SW480 (cell line): ENCODE measurements at places on chromosomes 16 and 17.

GRCh38 chr17:27339836-27340550, 46.1 kb downstream of the WSB1 start:
- peak; percentile 76 for DNase-seq

DNA sequence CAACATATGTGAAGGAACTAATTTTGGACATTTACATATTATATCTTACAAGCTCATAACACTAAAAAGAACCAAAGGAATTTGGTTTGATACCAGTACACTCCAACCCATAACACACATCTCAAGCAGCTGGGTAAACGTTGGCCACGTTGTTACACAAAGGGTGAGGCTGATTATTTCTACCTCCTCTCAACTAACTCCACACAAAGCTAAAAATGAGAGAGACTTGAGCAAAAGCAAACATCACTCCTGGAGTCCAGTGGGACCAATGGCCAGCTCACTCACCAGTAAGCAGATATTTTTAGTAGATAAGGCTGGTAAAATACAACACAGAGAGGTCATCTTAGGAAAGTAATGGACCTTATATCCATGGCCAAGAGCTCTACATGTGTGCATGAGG, 207.6 kb downstream of the MRTFB start:
- DNase-seq = no peak

DNA sequence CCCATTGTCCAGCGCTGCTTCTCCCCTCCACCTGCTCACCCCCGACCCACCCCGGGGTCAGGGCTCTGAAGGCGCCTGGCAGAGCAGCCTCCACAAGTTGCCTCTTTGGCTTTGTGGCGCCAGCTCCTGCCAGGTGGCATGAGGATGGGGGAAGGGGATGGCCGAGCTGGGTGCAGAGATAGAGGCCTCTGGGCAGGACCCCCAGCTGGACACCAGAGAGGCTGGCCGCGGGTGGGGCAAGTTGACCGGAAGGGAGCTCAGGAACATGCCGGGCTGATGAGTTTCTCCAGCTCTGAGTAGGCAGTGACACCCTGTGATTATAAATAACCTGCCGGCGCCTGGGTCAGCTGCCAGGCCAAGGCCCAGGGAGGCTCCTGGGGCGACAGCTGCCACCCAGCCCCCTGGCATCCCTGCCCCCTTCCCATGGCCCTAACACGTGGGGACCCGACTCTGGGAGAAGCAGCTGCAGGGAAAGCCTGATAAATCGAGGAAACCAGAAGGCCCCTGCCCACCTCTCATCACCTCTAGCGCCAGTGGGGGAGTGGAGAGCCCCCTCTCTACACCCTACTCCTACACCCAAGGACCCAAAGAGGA, 729 bp downstream of the P2RX5 start:
- DNase-seq = peak; percentile 31

DNA sequence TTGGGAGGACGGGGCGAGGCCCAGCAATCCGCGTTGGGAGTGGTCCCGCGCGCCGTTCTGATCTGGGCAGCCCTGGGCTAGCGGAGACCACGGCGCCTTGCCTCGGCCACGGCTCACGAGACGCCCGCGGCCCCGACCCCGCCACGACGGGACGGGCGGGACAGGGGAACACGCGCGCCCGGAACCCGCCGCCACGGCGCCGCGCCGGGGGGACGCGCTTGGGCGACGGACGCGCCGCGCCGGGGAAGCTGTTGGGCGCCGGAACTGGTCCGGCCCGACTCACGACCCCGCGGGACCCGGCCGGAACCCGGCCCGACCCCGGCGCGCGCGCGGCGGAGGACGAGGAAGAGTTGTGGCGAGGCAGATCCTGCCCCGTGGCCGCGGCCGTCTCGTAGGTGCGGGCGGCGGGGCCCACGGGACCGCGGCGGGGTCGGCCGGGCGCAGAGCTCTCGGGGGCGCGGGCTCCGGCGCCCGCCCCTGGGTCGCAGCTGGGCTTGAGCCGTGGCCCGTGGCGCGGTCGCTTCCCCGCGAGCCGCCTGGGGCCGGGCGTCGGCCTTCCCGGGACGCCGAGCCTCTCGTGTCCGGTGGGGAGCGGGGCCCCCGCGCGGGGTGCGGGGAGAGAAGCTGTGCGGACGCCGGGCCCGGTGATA, at the start of gene ACSF3:
ACSF3 (plus strand) TSS at position 251 of the 650 bp plus-strand sequence. CDS start 6,830 bp downstream, outside the sequence.
- peak; percentile 46 for DNase-seq

DNA sequence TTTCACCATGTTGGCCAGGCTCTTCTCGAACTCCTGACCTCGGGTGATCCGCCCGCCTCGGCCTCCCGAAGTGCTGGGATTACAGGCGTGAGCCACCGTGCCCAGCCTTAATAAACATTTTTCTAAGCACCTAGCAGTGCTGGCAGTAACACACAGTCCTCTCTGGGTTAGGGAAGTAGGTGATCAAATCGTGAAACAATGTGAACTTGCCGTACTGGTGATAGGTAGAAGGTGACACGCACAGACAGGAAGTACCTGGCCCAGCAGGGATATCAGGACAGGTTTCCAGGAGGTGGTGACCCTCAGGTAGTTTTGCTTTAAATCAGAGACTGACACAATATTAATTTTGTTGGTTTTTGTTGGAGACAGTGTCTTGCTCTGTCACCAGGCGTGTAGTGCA, 4.5 kb downstream of the PLD2 start:
- DNase-seq = no peak

DNA sequence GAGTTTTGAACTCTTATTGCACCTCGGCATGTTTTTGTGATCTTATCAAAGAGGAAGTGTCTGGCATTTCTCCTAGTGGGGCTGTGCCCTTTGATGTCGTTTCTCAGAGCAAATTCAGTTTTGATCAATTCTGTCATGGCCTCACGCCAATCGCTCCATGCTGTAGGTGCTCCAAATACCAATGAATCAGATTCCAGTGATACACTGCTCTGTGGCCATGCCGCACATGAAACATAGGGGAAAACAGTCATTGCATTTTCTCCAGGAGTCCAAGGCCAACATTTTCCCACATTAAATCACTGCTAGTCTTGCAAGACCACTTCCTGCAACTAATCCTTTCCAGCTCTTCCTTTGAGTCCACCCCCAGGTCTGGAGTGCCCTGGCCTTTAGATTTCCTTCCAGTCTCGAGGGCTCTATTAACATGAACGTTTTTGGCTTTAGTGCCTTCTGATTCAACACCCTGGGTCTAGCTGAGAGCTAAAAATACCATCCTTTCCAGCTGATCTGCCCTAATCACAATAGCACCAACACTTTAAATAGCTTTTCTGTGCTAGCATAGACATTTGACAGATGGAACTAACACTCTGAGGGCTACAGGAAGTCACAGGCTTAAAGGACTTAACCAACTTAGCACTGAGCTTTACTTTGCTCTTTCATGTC, 18.2 kb upstream of the RASL10B start:
- DNase-seq = peak; percentile 46

GRCh38 chr16:20122011-20122410, 48.3 kb upstream of the GPR139 start:
- no peak for DNase-seq

GRCh38 chr16:83928341-83929055, 24.5 kb upstream of the OSGIN1 start:
- DNase-seq = no peak

GRCh38 chr17:2995377-2995776, 68.0 kb downstream of the OR1D5 start:
- DNase-seq = no peak

- no peak for DNase-seq
Observed at GRCh38 chr17:31584438-31585279, 193.2 kb downstream of the RAB11FIP4 start.

DNA sequence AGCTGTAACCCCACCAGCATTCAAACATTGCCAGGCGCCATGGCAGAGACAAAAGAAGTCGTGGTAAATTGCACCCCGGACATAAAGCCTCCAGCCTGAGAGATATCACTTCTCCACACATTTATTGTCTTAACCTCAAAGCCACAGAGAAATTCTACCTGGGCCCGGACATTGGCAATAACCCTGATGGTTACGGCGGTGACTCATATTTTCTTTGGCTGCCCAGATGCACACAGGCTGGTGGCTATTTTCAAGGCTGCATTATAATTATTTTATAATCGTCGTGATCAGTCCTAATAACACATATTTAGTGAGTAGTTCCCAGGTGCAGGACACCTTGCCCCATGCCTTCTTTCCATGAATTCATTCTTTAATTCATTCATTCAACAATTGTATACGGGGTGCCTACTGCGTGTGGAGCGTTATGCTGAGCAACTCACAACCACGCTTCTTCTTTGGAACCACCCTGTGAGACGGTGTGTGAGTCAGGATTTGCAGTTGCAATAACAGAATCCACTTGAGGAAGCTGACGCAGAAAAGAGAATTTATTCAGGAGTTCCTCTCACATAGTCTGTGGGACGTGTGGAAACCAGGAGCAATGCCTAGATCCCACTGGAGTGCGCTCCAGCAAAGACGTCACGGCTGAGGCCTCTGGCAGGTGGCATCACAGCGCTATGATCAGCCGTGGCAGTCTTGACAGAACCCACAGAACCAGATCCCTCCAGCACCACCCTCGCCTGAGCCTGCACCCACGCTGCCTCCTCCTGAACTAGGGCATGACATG, 245.7 kb downstream of the FOXL1 start:
- DNase-seq = peak; percentile 64

DNA sequence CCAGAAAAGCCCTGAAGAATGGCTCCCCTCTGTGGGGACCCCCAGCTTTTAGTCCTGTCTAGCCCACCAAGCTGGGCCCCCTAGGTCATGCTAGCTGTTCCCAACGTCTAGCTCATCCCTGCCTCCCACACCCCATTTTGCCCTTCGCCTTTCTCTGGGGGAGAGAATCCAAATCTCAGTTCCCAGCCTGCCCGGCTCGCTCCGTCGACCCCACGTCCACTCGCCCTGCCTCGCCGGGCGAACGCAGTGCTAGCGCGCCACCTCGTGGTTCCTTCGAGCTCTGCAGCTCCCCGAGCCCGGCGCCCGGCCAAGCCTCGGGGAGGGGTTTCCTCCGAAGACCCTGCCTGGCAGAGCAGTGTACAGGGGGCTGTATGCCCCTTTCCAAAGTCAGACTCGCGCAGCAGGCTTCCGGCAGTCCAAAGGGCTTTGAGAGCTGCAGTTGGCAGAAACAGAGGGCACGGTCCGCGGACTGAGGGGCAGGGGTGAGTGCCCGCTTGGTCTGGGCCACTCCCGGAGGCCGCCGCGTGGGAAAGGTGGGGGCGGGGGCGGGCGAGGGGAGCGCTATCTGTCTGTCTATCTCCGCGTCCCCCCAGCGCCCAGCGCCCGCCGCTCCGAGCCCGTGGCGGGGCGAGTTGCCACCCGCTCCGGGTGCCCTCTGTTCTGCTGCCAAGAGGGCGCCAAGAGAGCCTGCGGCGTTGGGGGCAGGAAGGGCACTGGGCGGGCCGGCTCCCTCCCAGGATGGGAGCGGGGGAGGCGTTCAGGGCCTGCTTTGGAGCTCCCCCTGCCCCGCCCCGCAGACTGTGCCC, 1.7 kb upstream of the DLX3 start:
- DNase-seq = no peak

DNA sequence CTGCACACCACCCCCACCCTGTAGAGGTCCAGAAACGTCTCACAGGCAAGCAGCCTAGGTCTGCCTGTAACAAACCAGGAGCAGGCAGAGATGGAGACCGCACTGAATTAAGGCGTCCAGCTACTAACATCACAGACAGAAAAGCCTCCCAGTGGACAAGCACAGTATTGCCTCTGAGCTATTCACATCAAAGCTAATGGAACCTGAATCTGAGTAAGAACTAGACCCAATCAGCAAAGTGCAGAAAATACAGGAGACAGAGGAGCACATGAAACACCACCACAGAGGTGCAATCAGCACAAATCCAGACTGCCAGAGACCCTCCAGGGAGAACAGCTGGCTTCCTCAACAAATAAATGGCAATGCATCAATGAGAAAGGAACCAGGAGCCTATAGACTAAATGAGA, 22.2 kb upstream of the PEMT start:
- DNase-seq = peak; percentile 76

DNA sequence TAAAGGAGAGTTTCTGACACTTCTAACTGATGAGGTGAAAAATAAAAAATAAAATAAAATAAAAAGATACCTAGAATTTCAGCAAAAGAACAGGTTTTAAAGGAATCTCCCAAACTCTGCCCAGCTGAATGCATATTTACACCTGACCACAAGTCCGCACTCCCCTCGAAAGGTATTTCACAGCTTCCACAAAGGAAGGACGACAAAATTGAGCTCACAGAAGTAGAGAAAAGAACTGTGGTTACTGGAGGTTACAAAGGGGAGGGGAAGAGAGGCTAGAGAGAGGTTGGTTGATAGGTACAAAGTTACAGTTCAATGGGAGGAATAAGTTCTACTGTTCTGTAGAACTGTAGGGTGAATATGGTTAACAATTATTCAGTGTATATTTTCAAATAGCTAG, 5.0 kb downstream of the LITAF start:
- DNase-seq = no peak

- DNase-seq = peak; percentile 85
Observed at GRCh38 chr16:972316-973002, 1.7 kb upstream of the LMF1 start.

DNA sequence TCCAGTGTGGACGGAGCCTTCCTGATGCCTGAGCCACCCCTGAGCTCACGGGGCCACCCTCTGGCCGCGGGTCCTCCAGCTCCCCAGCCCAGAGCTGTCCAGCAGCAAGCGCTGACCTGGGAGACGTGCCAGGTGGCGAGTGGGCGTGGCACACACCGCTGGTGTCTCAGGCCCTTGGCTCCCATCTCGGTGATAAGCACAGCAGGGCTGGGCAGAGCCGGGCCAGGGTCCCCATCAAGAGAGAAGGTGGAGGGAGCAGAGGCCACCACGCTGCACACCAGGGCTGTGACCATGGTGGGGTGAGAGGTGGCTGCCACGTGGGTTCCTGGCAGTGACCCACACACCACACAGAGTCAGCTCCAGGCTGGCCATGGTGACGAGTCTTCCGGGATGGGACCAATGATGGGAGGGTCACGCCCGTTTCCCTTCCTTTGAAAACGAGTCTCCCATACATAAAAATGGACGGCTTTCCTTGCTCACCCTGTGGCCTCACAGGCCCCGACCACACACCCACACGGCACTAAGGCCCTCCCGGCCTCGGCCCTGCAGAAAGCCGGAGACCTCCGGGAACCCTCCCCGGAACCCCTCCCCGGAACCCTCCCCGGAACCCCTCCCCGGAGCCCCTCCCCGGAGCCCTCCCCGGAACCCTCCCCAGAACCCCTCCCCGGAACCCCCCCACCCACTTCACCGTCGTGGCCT, 16.8 kb downstream of the UTS2R start:
- peak; percentile 31 for DNase-seq

GRCh38 chr16:3092501-3092941, 6.6 kb downstream of the ZSCAN10 start:
- DNase-seq = no peak

DNA sequence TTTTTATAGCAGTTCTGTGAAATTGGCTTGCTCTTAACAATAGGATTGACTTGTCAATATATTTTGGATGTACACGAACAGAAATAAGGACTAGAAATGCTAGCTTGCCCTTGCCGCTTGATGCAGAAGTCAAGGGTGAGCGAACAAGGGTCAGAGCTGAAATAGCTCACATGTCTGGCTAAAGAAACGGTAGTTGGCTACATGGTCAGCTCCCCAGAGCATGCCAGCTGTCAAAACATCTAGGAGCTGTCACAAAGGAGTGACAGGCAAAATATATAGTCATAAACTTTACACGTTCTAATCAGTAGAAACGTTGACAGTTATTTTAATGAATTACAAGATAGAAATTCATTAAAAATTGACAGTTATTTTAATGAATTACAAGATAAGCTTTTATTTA, 2.9 kb upstream of the MEIOB start:
- DNase-seq = no peak

GRCh38 chr17:27807567-27808470, 7.5 kb upstream of the NOS2 start:
- peak; percentile 35 for DNase-seq

- DNase-seq = peak; percentile 74
Observed at GRCh38 chr16:8674413-8675022, at the start of gene ABAT. Gene ABAT, plus strand, starts transcription at chr16:8674617. Its CDS starts 61,123 bp downstream, at chr16:8735740.

GRCh38 chr16:1530883-1531637, 2.4 kb upstream of the TMEM204 start:
- DNase-seq = no peak

- DNase-seq = no peak
Observed at GRCh38 chr16:57361404-57361803, 2.8 kb downstream of the CCL22 start.
